Stimulated activated naive CD8-positive, alpha-beta T cell treated with anti-CD3 and anti-CD28 coated beads, Interleukin-15, Interleukin-2, amounts not matched to agents 100 U/mL and 50 U/mL, for 24 hours (primary cell): ENCODE measurements at places on chromosomes 6 and 20.

DNA sequence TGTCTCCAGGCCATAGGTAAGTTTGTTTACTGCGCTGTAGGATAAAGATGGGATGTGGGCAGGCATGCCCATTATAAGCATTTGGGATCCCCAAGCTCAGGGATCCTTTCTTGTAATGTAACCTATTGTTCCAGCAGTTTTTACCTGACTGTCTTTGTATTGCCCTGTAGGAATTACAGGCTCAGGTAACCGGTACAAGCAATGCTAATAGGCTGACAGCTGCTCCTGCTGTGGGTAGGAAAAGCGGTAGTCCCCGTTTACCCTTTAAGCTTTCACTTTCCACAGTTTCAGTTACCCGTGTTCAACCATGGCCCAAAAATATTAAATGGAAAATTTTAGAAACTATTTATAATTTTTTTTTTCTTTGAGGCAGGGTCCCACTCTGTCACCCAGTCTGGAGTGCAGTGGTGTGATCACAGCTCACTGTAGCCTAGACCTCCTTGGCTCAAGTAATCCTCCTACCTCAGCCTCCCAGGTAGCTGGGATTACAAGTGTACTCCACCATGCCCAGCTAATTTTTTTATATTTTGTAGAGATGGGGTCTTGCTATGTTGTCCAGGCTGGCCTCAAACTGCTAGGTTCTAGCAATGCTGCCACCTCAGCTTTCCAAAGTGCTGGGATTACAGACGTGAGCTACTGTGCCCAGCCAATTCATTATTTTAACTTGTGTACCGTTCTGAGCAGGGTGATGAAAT lies 108.6 kb downstream of the CDYL start:
- DNase-seq: no peak

- DNase-seq: no peak
Measured at GRCh38 chr20:32199006-32199405, 8.5 kb downstream of the PLAGL2 start.

- no peak for DNase-seq
Measured at GRCh38 chr6:3835055-3835731, 14.0 kb upstream of the FAM50B start.

GRCh38 chr6:168155821-168156741 lies 77.1 kb upstream of the FRMD1 start:
- DNase-seq: no peak

DNA sequence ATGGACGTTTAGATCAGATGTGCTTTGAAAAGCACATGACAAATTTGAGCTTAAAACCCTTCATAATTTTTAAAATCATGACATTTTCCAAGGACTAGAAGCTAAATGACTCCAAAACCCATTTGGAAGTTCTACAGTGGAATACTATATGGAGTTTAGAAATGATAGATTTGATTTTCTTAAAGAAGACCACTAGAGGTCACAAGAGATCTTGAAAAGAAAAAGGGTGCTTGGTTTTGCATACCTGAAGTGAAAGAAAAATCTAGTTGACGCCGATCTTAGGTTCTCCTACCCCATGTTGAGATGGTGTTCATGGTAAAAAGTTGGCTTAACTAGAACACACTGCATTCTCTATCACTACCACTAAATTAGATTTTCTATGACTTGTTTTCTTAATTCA lies 31.5 kb downstream of the CFAP61 start:
- no peak for DNase-seq

GRCh38 chr20:20225325-20226043 lies 142.4 kb upstream of the INSM1 start:
- DNase-seq: no peak

- no peak for DNase-seq
Measured at GRCh38 chr6:70112716-70113115, 190.2 kb downstream of the COL9A1 start.

DNA sequence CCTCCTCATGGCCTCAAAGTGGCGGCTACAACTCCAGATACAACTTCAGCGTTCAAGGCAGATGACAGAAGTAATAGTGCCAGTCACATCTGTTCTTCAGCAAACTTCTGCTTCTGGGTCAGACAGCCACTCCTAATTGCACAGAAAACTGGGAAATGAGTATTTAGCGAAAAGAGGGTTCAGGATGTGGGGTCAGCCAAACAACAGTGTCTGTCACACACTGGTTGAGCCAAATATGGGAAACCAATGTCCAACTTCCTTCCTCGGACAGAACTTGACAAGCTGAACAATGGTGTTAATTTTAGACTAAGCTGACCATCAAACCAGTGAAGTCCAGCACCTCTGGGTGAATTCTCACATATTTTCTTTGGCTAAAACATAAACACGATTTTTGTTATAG lies 22.1 kb downstream of the NUDT3 start:
- DNase-seq: no peak

- DNase-seq: no peak
Measured at GRCh38 chr6:117642976-117643375, 32.3 kb upstream of the NUS1 start.

GRCh38 chr6:122530440-122531046 lies 58.9 kb upstream of the SERINC1 start:
- peak; percentile 42 for DNase-seq
